IPS DF 6.9 (cell line): ENCODE measurements at places on chromosomes 12 and 14.
A peak's percentile ranks its signal among the peaks of the same experiment; 100 is the strongest.

DNA sequence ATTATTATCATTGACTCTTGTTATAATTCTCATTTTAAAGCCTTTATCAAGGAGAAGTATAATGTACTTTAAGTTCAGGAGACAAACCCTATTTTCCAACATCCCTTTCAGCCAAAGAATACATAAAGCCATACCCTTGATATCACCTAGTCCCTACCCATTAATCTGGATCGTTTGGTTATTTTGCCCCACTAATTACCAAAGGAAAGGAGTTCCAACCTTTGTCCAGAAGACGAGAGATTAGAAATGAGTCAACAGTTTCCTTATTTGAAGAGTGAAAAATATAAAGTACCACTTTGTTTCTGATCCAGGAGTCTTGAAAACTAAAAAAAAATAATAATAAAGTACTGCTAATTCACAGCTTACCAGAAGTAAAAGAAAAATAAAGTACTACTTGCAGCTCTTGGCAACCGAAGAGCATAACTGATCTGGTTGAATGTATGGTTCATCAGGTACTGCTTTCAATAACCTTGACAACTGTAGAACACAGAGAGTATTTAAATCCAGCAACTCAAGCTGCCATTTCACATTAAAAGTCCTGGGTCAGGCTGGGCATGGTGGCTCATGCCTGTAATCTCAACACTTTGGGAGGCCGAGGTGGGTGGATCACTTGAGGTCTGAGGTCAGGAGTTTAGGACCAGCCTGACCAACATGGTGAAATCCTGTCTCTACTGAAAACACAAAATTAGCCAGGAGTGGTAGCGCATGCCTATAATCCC lies 33.7 kb downstream of the LIMA1 start:
- H3K27ac ChIP-seq, result no peak overlapping the region
- DNase-seq, result no peak
- H3K36me3 ChIP-seq, result no peaks in the 10 kb centered on the region
- no peaks in the 10 kb centered on the region for H3K27me3 ChIP-seq
- no peak overlapping the region for H3K4me3 ChIP-seq

GRCh38 chr12:109476807-109477184 lies 304 bp downstream of the KCTD10 start:
- peak overlapping the region; percentile 99 for H3K4me3 ChIP-seq
- no peaks in the 10 kb centered on the region; the same call in 1 of the 2 replicates for H3K4me1 ChIP-seq
- no peak overlapping the region for H3K27ac ChIP-seq

- H3K4me3 ChIP-seq, result no peak overlapping the region; the same call in 1 of the 2 replicates
- no peak overlapping the region for H3K27ac ChIP-seq
- peaks cover 52% of the 10 kb centered on the region for H3K27me3 ChIP-seq
Observed at GRCh38 chr12:49088150-49088931, 6.3 kb downstream of the DHH start.

DNA sequence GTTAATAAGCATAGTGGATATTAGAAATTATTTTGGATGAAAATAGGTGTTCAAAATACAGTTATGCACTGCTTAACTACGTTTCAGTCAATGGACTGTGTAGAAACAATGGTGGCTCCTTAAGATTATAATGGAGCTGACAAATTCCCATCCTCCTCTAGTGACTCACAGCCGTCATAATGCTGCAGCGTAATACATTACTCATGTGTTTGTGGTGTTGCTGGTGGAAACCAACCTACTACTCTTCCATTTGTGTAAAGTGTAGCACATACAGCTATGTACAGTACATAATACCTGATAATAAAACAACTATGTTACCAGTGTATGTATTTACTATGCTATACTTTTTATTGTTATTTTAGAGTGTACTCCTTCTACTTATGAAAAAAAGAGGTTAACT lies 111.2 kb upstream of the TMCC3 start:
- no peaks in the 10 kb centered on the region for H3K4me1 ChIP-seq
- no peak overlapping the region for H3K4me3 ChIP-seq
- H3K27ac ChIP-seq, result no peak overlapping the region
- H3K36me3 ChIP-seq, result no peaks in the 10 kb centered on the region

DNA sequence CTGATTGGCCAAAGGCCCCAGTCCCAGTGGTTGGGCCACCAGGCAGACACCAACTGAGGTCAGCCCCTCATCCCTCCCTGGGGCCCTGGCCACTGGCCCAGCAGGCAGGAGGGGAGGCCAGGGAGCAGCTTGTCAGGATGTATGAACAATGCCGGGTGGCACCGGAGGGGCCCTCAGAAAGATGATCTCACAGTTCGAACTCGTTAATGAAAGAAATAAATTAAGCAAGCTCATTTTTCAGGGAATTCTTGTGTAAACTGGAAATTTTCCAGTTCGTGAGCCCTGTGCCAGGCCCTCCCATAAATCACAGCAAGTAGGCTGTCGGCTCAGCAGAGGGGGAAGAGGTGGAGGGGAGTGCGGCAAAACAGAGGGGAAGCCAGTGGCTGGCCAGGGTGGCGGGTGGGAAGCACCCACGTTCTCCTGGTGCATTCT lies 177.0 kb upstream of the VASH1 start:
- H3K27ac ChIP-seq, result no peak overlapping the region
- H3K4me1 ChIP-seq, result no peaks in the 10 kb centered on the region
- no peaks in the 10 kb centered on the region for H3K36me3 ChIP-seq

DNA sequence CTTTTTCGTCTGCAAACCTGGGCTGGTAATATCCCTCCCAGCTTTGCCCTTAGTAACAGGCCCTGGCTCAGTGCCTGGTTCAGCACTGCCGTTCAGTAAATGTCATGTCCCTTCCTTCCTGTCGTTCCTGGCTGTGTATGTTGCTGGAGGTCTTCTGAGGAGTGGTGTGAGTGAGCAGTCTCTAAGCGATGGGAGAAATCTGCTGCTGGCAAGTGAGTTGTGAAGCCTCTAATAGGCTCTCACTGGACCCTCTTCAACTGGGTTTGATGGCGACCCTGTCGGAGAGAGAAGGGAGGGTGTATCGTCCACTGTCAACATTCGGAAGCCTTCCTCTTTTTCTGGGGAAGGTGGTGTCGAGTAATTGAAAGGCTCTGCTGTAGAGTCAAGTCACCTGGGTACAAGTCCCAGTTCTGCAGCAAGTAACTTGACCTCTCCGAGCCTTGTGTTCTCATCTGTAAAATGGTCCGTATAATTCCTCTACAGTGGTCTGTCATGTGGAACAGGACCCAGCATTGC lies 62.8 kb downstream of the HRK start:
- no peak overlapping the region for H3K27ac ChIP-seq
- no peaks in the 10 kb centered on the region for H3K36me3 ChIP-seq
- peak overlapping the region; percentile 90; the same call in 1 of the 2 replicates for H3K4me3 ChIP-seq

- no peak for DNase-seq
- no peaks in the 10 kb centered on the region for H3K4me1 ChIP-seq
- H3K36me3 ChIP-seq, result peaks cover 21% of the 10 kb centered on the region
Observed at GRCh38 chr14:23141706-23142444, 22.8 kb upstream of the CEBPE start.

DNA sequence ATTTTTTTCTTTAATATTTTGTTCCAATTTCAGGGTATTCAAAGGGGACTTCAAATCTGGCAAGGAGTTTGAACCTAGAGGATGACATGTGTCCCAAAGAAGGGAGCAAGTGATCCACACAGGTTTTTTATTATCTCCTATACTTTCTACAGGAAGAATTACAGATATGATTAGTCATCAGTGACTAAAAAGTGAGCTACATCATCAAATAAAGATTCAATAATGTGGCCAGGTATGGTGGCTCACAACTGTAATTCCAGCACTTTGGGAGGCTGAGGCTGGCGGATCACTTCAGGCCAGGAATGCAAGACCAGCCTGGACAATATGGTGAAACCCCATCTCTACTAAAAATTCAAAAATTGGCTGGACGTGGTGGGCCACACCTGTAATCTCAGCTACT lies 24.2 kb downstream of the GLT8D2 start:
- DNase-seq, result no peak
- H3K36me3 ChIP-seq, result no peaks in the 10 kb centered on the region
- H3K27me3 ChIP-seq, result no peaks in the 10 kb centered on the region
- no peak overlapping the region for H3K27ac ChIP-seq
- no peak overlapping the region for H3K4me3 ChIP-seq
- H3K4me1 ChIP-seq, result no peaks in the 10 kb centered on the region

GRCh38 chr14:64746298-64747250 lies 42.4 kb downstream of the PLEKHG3 start:
- peaks cover 38% of the 10 kb centered on the region for H3K36me3 ChIP-seq
- no peak for DNase-seq
- H3K4me3 ChIP-seq, result no peak overlapping the region
- no peak overlapping the region for H3K27ac ChIP-seq
- H3K27me3 ChIP-seq, result no peaks in the 10 kb centered on the region

GRCh38 chr12:121301876-121302275 lies 5.4 kb upstream of the CAMKK2 start:
- no peaks in the 10 kb centered on the region for H3K36me3 ChIP-seq
- no peak for DNase-seq
- H3K27me3 ChIP-seq, result no peaks in the 10 kb centered on the region
- no peak overlapping the region for H3K27ac ChIP-seq

- no peak overlapping the region for H3K27ac ChIP-seq
- H3K27me3 ChIP-seq, result no peaks in the 10 kb centered on the region
- 0 out of 2 replicates have a peak, but pooled peaks cover 3% of the 10 kb centered on the region for H3K36me3 ChIP-seq
- no peak overlapping the region for H3K4me3 ChIP-seq
- H3K4me1 ChIP-seq, result peaks cover 4% of the 10 kb centered on the region; the same call in 1 of the 2 replicates
- DNase-seq, result no peak
Observed at GRCh38 chr14:59325906-59326305, 137.4 kb downstream of the DAAM1 start.

- H3K4me3 ChIP-seq, result no peak overlapping the region
- H3K36me3 ChIP-seq, result no peaks in the 10 kb centered on the region
- H3K27ac ChIP-seq, result no peak overlapping the region
- no peak for DNase-seq
- no peaks in the 10 kb centered on the region for H3K4me1 ChIP-seq
Observed at GRCh38 chr12:27253347-27253746, 9.3 kb downstream of the STK38L start.

DNA sequence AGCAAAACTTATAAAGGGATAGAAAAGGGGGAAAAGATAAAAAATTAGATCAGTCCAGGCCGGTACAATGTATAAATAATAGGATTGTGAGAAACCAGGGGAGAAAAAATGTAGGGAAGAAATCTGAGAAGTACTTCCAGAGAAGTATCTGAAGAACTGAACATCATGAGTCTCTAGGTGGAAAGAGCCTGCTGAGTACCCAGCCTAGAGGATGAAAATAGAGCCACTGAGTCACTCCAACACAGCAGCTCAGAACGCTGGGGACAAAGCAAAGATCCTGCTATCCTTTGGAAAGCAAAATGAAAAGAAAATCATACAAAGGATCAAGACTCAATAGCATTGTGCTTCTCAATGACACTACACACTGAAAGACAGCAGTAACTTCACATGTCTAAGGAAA lies 138.0 kb downstream of the ANO6 start:
- no peaks in the 10 kb centered on the region for H3K27me3 ChIP-seq
- DNase-seq, result no peak
- peaks cover 4% of the 10 kb centered on the region; the same call in 1 of the 2 replicates for H3K36me3 ChIP-seq
- no peak overlapping the region for H3K27ac ChIP-seq
- H3K4me1 ChIP-seq, result no peaks in the 10 kb centered on the region; the same call in 1 of the 2 replicates
- no peak overlapping the region for H3K4me3 ChIP-seq

GRCh38 chr12:79552192-79552591 lies 138.6 kb downstream of the PAWR start:
- H3K4me1 ChIP-seq, result 0 out of 2 replicates have a peak, but pooled peaks cover 1% of the 10 kb centered on the region
- H3K36me3 ChIP-seq, result peaks cover 5% of the 10 kb centered on the region
- H3K4me3 ChIP-seq, result no peak overlapping the region
- H3K27ac ChIP-seq, result no peak overlapping the region

- H3K36me3 ChIP-seq, result no peaks in the 10 kb centered on the region
- H3K27ac ChIP-seq, result no peak overlapping the region
- H3K27me3 ChIP-seq, result no peaks in the 10 kb centered on the region
- H3K4me1 ChIP-seq, result no peaks in the 10 kb centered on the region
- no peak overlapping the region for H3K4me3 ChIP-seq
- DNase-seq, result no peak
Observed at GRCh38 chr12:9868311-9868801, 798 bp downstream of the CLEC2B start.

GRCh38 chr14:54567639-54568561 lies 972 bp downstream of the SAMD4A start:
- peak; percentile 29 for DNase-seq
- H3K4me1 ChIP-seq, result peaks cover 3% of the 10 kb centered on the region; the same call in 1 of the 2 replicates
- H3K36me3 ChIP-seq, result no peaks in the 10 kb centered on the region
- peak overlapping the region; percentile 92; the same call in 1 of the 2 replicates for H3K4me3 ChIP-seq
